Activated naive CD8-positive, alpha-beta T cell treated with anti-CD3 and anti-CD28 coated beads, Interleukin-2, amount 10 ng/mL, durations not matched to agents 7 days and 5 days (primary cell): ENCODE measurements at places on chromosomes 2 and 18. TPM values are rescaled to one million over a fixed set of nuclear protein-coding genes. Genes with fewer than 3 reads are reported as not detected.
A peak's percentile ranks its signal among the peaks of the same experiment; 100 is the strongest.

GRCh38 chr2:206323486-206323885 lies 49.0 kb downstream of the ZDBF2 start:
- no peak overlapping the region for H3K4me3 ChIP-seq
- DNase-seq = no peak
- no peak overlapping the region for H3K27ac ChIP-seq
- H3K4me1 ChIP-seq = no peaks in the 10 kb centered on the region
- no peaks in the 10 kb centered on the region for H3K27me3 ChIP-seq

- H3K27ac ChIP-seq = peak overlapping the region; percentile 7
- no peaks in the 10 kb centered on the region for H3K27me3 ChIP-seq
- H3K4me1 ChIP-seq = peaks cover 10% of the 10 kb centered on the region
- DNase-seq = no peak
- peaks cover 11% of the 10 kb centered on the region for H3K36me3 ChIP-seq
- H3K4me3 ChIP-seq = no peak overlapping the region
Observed at GRCh38 chr18:21853016-21853415, 112.4 kb downstream of the MIB1 start.

DNA sequence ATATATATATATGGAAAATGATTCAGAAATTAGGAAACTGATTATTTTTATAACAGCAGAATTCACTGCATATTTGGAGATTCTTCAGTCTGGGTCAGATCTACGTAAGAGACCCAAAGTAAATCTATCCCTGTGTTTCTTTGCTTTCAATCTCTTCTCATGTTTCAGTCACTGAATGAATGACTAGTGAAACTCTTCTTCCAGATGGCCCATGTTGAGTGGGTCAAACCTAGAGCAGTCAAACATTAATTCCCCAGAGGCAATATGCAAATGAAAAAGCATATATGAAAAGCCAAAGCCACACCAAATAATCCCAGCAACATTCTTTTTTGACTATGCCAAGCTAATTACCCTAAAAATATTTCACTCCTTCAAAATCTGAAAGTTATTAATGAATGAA lies 317.3 kb downstream of the RBM43 start:
- H3K36me3 ChIP-seq = no peaks in the 10 kb centered on the region
- no peaks in the 10 kb centered on the region for H3K4me1 ChIP-seq
- no peak overlapping the region for H3K27ac ChIP-seq
- no peak overlapping the region for H3K4me3 ChIP-seq

Gene CRYBA2
- total RNA-seq = not detected

DNA sequence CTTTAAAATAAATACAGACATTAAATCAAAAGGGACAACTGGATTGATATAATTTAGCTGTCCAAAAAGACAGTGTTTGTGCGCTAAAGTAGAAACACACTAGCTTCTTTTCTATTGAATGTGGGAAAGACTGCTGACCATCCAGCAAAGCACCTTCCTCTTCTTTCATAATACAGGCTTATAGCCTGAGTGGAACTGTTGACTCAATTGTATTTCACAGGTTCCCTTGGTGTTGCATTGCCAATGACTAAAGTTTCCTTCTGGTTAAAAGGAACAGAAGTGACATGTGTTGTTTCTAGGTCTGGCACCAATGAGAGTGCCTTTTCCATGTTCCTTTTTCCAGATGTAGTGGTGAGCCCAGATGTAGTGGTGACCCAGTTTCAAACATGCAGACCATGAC lies 412.3 kb downstream of the RNF144A start:
- peaks cover 15% of the 10 kb centered on the region for H3K27me3 ChIP-seq
- no peak overlapping the region for H3K4me3 ChIP-seq
- H3K27ac ChIP-seq = no peak overlapping the region
- DNase-seq = no peak

GRCh38 chr2:30425326-30425725 lies 21.7 kb upstream of the LCLAT1 start:
- H3K4me3 ChIP-seq = no peak overlapping the region
- H3K27ac ChIP-seq = no peak overlapping the region
- peaks cover 39% of the 10 kb centered on the region for H3K4me1 ChIP-seq
- H3K27me3 ChIP-seq = no peaks in the 10 kb centered on the region

Gene UGT1A3
- total RNA-seq = not detected

Gene TDRD15
- not detected for total RNA-seq

GRCh38 chr2:191656391-191656790 lies 21.5 kb upstream of the NABP1 start:
- peaks cover 24% of the 10 kb centered on the region for H3K36me3 ChIP-seq
- no peak overlapping the region for H3K4me3 ChIP-seq
- H3K27ac ChIP-seq = no peak overlapping the region
- peaks cover 12% of the 10 kb centered on the region for H3K4me1 ChIP-seq
- DNase-seq = no peak

Gene MC2R
- not detected for total RNA-seq

- no peaks in the 10 kb centered on the region for H3K4me1 ChIP-seq
- H3K27me3 ChIP-seq = peaks cover 22% of the 10 kb centered on the region
- H3K36me3 ChIP-seq = no peaks in the 10 kb centered on the region
- no peak overlapping the region for H3K27ac ChIP-seq
Observed at GRCh38 chr2:239602290-239603282, 201.8 kb upstream of the HDAC4 start.

- peak overlapping the region; percentile 80 for H3K4me3 ChIP-seq
- H3K27ac ChIP-seq = peak overlapping the region; percentile 92
- H3K36me3 ChIP-seq = peaks cover 37% of the 10 kb centered on the region
Observed at GRCh38 chr2:106097038-106098000, 96.8 kb downstream of the UXS1 start.

DNA sequence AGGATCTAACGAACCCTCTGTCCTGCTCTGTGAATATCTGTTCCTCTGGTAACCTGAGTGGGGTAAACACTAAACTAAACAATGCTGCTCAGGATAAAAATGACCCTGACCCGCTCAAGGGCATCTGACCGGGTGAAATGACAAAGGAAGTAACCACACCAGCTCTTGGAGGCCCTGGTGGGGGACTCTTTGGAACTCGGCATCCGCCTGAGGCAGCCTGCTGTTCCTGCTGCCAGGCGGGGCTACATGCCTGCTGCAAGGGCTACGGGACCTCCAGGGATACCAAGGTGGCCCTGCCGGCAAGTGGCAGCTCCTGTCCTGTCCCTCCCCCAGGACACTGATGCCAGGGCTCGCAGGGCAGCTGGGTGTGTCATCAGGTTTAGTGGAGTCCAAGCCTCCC lies 273.3 kb downstream of the HDAC4 start:
- H3K27ac ChIP-seq = no peak overlapping the region
- H3K36me3 ChIP-seq = peaks cover 21% of the 10 kb centered on the region
- no peak for DNase-seq
- H3K4me1 ChIP-seq = no peaks in the 10 kb centered on the region
- H3K4me3 ChIP-seq = no peak overlapping the region

DNA sequence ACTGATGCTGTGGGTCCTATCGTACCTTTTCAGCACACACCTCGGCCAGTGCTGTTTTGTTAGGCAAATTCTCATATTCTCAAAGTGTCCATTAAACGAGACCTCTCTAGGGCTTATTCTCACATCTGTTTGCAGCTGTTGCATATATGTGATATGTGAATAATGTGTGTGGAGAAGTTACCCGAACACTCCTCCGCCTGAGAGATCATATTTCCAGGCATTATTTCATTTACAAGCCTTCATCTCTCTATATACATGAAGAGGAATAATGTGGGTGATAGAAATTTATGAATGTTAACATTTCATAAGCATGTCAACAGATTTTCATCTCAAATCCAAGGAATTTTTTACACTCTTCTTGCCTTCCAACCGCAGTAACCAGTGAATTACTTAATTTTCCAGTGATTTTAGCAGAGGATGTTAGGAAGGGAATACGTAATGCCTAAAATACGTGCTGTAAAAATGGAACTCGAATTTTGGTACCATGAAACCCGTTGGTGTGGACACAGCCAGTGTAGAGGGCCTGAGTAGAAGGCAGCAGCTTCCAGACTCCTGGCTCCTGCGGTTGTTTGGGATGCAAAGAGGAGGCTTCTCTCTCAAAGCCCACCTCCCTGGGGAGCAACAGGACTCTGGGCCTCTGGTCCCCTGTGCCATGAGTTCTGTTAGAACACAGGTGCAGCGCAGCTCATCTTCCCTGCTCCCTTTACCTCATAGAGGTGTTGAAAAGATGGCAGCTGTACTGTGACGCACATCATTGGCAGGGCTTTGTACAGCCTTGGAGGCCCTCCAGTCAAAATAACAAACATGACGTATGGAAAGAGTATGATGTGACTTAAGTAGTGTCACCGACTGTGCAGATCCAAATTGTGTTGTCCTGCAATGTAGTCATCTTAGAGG lies 280.1 kb downstream of the NEDD4L start:
- H3K27ac ChIP-seq = no peak overlapping the region
- no peak overlapping the region for H3K4me3 ChIP-seq
- no peaks in the 10 kb centered on the region for H3K27me3 ChIP-seq

- H3K4me1 ChIP-seq = no peaks in the 10 kb centered on the region
- H3K27me3 ChIP-seq = no peaks in the 10 kb centered on the region
- H3K36me3 ChIP-seq = no peaks in the 10 kb centered on the region
- DNase-seq = no peak
Observed at GRCh38 chr2:164091673-164092072, 355.9 kb upstream of the FIGN start.

GRCh38 chr2:58984731-58985130 lies 743.6 kb upstream of the FANCL start:
- no peaks in the 10 kb centered on the region for H3K36me3 ChIP-seq
- H3K4me1 ChIP-seq = no peaks in the 10 kb centered on the region
- H3K4me3 ChIP-seq = no peak overlapping the region
- no peak overlapping the region for H3K27ac ChIP-seq
- H3K27me3 ChIP-seq = peaks cover 3% of the 10 kb centered on the region
- DNase-seq = no peak

DNA sequence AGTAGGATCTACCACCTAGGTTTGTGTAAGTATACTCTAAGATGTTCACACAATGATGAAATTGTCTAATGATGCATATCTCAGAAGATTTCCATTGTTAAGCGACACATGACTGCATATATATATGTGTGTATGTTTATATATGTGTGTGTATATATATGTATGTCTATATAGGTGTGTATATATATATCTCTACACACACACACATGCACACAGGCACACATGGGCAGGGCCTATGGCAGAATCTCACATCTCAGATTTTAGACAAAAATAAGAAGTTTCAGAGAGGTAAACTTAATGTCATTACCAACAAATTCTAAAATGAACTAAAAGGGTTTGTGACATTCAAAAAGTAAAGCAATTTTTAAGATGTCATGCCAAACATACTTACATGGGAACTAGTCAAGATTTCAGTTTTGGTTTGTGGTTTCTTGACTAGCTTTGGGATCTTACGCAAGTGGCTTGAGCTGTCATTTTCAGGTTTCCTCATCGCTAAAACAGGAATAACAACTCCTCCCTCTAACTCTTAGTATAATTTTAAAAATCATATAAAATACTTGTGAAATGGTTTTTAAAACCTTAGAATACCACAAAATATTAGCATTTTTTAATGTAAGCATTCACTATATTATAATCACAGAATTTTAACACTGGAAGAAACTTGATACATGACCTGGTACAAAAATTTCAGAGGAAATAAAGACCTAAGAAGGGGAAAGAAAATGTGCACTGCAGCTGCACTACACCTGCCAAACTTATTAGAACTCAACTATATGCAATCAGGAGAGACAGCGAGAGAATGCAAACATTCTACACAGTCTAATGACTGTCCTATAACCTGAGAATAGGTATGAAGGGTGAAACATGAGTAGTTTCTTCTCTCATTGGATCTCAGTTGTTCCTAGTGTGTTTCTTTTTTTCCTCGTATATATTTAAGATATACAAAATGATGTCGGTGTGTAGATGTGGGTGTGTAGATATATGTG lies 75.7 kb downstream of the TTC21B start:
- peak overlapping the region; percentile 25 for H3K4me3 ChIP-seq
- H3K4me1 ChIP-seq = peaks cover 22% of the 10 kb centered on the region
- no peak for DNase-seq
- H3K27me3 ChIP-seq = no peaks in the 10 kb centered on the region
- H3K36me3 ChIP-seq = peaks cover 13% of the 10 kb centered on the region

- H3K4me3 ChIP-seq = no peak overlapping the region
- no peak for DNase-seq
- no peaks in the 10 kb centered on the region for H3K4me1 ChIP-seq
- peaks cover 13% of the 10 kb centered on the region for H3K27me3 ChIP-seq
- H3K27ac ChIP-seq = no peak overlapping the region
Observed at GRCh38 chr2:175843625-175844024, 158.4 kb downstream of the LNPK start.

- DNase-seq = no peak
- H3K36me3 ChIP-seq = peaks cover 2% of the 10 kb centered on the region
- H3K4me3 ChIP-seq = no peak overlapping the region
- H3K27ac ChIP-seq = no peak overlapping the region
- H3K4me1 ChIP-seq = peaks cover 19% of the 10 kb centered on the region
Observed at GRCh38 chr2:16620590-16620989, 45.0 kb downstream of the CYRIA start.

GRCh38 chr2:174929786-174930185 lies 75.4 kb downstream of the CHN1 start:
- H3K4me3 ChIP-seq = no peak overlapping the region
- no peaks in the 10 kb centered on the region for H3K4me1 ChIP-seq
- no peaks in the 10 kb centered on the region for H3K36me3 ChIP-seq
- H3K27me3 ChIP-seq = no peaks in the 10 kb centered on the region
- no peak for DNase-seq

Gene CGREF1
- 1.6 TPM for total RNA-seq

DNA sequence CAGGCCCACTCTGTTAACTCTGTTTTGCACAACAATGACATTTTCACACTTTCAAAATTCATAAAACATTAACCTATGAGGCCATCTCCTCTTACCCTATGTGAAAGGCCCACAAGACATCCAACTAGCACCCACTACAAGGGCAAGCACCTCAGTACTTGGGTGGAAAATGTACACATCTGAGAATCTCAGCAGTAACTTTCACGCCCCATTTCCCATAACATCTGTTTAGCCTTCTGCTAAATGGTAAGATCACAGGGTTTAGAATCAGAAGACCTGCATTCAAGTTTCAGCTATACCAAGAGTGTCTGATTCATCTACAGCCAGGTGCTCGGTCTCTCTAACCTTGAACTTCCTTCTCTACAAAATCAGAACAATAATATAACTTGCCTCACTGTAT lies 89.2 kb downstream of the SP100 start:
- H3K27ac ChIP-seq = no peak overlapping the region
- no peaks in the 10 kb centered on the region for H3K27me3 ChIP-seq
- H3K4me3 ChIP-seq = no peak overlapping the region
- peaks cover 2% of the 10 kb centered on the region for H3K4me1 ChIP-seq

- H3K4me3 ChIP-seq = no peak overlapping the region
- no peaks in the 10 kb centered on the region for H3K36me3 ChIP-seq
- no peak overlapping the region for H3K27ac ChIP-seq
- DNase-seq = no peak
- H3K4me1 ChIP-seq = no peaks in the 10 kb centered on the region
Observed at GRCh38 chr2:229173825-229174359, 97.2 kb downstream of the PID1 start.

Gene OST4
- total RNA-seq = 302 TPM

Gene UBE2F
- 49.8 TPM for total RNA-seq
